Stimulated activated CD4-positive, alpha-beta T cell treated with anti-CD3 and anti-CD28 coated beads, TNF-alpha, amount 100 ng/mL, for 4 hours (primary cell): ENCODE measurements at places on chromosomes 4 and X.

GRCh38 chr4:98166025-98166730 is 22.9 kb upstream of the STPG2 start:
- DNase-seq: no peak

GRCh38 chrX:84320614-84321013 is 132.6 kb upstream of the RPS6KA6 start:
- DNase-seq: no peak

- no peak for DNase-seq
Measured at GRCh38 chr4:3677748-3678070, 88.5 kb upstream of the ADRA2C start.

DNA sequence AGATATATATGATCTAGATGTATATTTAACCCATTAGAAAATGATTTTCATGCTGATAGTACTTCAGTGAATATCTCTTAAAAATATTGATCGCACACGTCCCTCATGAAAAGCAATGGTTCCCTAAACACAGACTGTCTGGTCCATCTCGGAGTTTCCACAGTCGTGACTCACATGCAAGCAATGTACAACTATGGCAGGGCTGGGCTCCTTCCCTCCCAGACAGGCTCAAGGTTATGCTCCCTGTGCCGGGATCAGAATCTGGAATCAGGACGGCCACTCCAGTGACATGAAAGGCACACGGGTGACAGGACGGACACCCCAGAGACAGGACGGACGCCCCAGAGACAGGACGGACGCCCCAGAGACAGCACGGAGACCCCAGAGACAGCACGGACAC is 40.2 kb upstream of the PPP2R3B start:
- DNase-seq: no peak

- no peak for DNase-seq
Measured at GRCh38 chrX:129939986-129940385, 34.0 kb downstream of the UTP14A start.

DNA sequence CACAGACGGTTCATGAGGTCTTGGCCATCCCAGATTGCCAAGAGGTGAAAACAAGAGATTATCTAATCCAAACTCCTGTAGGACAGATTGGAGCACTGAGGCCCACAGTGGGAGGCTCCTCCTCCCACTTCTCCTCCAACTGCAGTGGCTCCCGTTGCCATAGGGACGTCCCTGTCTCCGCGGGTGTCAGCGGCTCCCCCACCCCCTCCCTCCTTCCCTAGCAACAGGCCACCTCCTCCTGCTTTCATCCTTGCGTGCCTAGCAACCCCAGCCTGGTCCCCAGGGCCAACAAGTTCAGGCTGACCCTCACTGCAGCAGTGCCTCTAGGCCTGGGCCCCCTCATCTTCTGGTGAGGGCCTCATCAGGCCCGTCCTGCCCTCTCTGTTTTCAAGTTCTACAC is 6.8 kb upstream of the IQSEC2 start:
- no peak for DNase-seq

GRCh38 chr4:121594796-121595526 is 101.8 kb downstream of the ANXA5 start:
- no peak for DNase-seq

DNA sequence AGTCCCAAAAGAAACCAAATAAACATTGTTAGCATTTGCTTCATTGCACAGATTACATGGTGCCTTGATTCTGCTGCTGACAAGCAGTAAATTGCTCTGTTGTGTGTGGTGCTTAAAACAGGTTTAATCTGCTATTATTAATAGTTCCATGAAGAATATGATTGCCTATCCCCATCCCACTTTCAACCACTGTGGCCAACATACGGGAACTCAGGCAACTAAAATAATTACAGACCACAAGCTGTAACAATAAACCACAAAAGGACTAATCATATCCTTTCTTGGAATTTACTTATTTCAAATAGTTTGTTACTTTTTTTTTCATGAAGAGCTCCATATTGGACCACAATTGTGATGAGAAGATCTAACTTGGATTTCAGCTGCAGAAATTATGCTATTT is 131.5 kb downstream of the PACRGL start:
- no peak for DNase-seq

DNA sequence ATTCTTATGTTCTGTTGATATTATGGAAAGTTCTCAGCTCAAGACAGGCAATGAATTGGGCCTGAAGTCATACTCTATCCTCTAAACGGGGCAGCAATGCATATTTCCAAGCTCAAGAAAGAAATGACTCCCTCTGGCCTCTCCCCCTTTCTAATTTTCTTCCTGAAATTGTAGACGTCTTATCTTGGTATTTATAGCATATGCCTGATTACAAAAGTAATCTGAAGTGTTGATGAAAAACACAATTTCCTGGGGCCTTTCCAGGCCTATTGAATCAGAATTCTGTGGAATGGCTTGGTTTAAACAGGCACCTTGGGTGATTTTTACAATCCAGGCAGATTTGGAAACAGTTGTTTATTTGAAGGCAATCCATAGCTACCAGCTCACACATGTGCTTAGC is 21.4 kb upstream of the PGRMC2 start:
- DNase-seq: no peak
